ENCODE measurements at places on chromosomes 7 and 10.
A peak's percentile ranks its signal among the peaks of the same experiment; 100 is the strongest.

DNA sequence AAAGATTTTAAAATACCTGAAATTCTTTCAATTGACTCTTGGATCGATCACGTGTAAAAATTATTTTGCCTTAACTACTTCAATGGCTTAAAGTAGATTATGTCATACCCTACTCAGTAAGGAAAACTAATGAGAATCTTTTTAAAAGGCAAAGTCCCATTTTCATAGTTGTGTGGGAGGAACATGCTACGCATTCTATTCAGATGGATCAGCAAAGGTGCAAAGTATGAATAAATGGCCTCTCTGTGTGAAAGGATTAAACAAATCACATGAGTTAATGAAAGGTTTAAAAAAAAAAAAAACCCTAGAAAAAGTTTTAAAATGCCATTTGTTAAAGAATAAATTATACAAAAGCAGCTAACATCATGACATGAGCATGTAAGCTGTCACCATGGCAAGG, 77.1 kb downstream of the ENO4 start:
- DNase-seq, result no peak

DNA sequence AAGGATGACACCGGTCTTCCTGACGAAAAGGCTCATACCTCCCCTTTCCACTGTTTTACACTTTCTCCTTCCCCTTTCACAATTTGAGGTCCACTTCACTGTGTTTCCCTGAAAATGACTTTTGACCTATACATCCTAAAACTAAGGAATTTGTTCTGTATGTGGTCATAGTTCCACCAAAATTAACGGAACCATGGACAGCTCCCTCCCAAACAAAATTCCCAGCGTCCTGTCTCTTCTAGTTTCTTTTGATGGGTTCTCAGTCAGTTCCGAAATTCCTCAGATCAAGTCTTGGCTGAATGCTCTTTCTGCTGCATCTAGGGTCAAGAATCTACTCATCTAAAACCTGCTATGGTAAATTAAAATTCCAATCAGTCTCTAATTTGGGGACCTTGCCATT, 1191.9 kb downstream of the CNTNAP2 start:
- DNase-seq, result no peak

DNA sequence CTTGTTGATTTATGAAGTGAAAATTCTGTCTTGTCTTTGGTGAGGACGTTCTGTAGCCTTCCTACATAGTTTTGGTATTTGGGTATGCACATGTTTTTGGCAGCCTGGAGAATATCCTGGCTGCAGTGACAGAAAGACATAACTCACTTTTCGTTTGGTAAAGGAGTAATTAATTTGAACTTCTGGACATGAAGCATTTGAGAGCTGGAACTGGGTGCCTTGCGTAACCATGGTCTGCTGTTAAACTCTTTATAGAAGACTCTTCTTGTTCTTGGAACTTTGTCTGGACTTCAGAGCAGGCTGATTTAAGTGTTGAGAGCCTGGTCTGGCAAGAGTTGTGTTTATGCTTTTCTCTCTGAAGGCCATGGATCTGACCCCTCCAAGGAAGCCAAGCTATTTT, 231.3 kb downstream of the LRMDA start:
- no peak for DNase-seq

DNA sequence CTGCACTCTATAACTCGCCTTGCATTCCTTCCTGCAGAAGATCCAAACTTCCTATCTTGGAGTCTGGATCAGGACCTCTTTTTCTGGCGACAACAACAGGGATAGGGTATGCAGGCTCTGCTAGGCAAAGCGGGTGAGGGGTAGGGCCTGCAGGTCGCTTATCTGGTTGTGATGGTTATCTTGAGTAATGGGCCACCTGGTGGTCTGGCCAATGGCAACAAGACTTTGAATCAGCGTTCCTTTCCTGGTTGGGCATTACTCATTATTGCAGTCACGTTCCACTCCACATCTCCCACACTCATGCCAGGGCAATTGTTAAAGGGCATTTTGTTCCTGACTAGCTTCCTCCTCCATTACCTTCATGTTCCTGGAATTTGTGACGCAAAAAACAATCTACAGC, 48.4 kb upstream of the PLXDC2 start:
- no peak for DNase-seq

GRCh38 chr7:22787951-22788350, 34.7 kb downstream of the TOMM7 start:
- no peak for DNase-seq

DNA sequence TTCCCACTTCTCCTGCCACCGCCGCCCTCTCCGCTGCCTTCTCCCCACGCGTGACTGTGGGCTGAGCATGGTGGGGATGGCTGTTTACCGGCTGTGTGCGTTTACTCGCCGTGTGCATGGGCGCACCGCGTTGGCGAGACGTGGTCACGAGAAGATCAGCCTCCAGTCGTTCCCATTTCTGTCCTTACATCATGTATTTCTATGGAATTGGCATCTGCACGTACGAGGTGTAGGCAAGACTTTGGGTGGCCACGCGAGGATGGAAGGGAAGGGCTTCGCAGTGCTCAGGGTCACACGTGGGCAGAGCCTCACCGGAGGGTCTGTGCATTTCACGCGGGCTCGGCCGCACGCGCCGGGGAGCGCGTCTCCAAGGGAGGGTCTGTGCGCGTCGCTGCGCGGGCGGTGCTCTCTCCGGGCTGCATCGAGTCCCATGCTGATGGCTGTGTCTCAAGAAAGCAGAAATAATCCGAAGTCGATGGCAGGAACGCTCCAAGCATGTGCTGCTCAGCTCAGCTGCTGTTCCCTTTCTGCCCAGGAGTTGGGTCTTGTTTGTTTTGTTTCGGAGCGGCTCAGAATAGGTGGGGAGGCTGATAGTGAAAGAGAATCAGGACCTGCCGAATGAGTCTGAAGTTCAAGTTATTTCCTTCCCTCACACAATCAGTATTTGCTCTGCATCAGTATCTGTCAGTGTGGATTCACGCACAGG, 973 bp downstream of the CAMK1D start:
- DNase-seq, result peak; percentile 63

GRCh38 chr7:32462451-32462850, 27.7 kb downstream of the LSM5 start:
- no peak for DNase-seq

GRCh38 chr7:26046150-26046549, 105.8 kb upstream of the NFE2L3 start:
- DNase-seq, result no peak

DNA sequence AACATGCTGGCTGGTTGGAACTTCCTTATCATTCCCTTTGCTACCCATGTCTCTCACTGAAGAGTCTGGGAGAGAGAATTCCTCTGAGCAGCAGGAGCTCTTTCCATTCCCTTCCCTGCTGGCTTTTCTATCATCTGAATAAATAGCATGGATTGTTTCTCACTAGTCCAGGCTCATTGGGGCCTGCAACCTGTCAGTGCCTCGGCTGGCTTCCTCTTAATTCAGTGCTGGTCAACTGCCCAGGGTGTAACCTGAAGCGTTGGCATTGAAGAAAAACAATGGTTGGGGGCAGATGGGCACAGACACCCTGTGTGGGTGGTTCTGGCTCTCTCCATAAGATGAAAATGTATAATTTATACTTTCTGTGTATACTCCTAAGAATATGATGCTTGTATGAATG, 155.6 kb downstream of the ANLN start:
- no peak for DNase-seq

GRCh38 chr10:5565671-5566581, 41.2 kb downstream of the CALML3 start:
- peak; percentile 35 for DNase-seq

- no peak for DNase-seq
These were observed 32.7 kb upstream of the BAMBI start for GRCh38 chr10:28644647-28645046.

- DNase-seq, result no peak
These were observed 5.4 kb upstream of the TNS3 start for GRCh38 chr7:47587351-47587750.

- no peak for DNase-seq
These were observed 811 bp downstream of the CDK5 start for GRCh38 chr7:151056666-151057505.

DNA sequence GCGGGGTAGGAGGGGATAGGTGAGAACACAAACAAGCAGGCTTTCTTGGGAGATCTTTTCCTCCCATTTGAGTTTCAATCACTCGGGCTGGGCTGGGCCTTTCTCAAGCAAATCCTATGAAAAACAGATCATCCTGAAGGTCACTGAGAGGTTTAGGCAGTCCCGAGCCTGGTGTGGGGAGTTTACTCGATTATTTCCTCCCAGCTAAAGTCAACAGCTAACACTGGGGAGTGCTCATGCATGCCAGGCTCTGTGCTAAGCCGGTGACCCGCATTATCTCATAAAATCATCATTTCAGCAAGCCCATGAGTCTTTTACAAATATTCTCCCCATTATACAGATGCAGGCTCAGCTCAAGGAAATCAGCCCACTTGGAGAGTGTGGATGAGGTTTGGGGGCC, 85.0 kb upstream of the PAX2 start:
- DNase-seq, result no peak

GRCh38 chr10:5895804-5896203, 5.8 kb downstream of the FBH1 start:
- no peak for DNase-seq

DNA sequence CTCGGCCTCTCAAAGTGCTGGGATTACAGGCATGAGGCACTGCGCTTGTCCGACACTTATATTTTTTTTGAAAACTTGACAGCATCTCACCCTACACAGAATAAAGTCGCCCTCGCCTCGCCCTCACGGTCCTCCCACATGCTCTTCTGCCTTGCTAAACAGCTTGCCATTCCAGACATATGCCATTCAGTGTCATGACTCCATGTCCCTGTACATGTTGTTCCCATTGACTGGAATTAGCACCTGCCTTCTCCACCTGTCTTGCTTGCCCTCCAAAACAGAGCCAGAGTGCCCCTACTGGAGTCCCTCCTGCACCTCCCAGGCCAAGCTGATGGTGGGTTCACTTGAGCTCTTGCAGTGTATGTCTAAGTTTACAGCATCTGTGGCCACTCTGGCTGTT, 6.2 kb downstream of the NIPSNAP2 start:
- no peak for DNase-seq

- no peak for DNase-seq
These were observed 11.5 kb downstream of the TMEM176B start for GRCh38 chr7:150788474-150789269.

DNA sequence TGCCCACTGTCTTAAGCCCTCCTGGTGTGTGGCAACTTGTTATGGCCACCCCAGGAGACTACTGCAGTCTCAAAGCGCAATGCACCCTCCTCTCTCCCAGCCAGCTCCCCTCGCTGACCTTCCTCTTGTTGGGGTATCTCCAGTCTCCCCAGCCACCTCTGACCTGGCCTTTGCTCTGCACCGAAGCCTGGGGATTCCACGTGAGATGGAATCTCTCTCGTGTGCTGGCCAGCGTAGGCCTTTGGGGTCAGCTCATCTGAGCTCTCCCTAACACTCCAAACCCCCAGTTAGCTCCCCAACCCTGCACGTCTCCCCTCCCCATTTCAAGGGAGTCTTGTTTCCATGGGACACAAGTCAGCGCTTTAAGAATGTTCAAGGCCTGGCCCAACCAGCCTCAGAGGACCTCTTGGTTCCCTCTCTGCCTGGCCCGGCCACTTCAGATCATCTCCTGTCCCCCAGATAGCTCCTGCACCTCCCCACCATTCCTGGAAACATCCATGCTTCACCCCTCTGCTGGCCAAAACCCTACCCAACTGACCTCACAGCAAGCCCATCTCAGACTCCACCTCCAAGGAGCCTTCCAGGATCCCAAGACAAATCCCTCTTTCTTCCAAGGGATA, 11.2 kb downstream of the ITPRIP start:
- DNase-seq, result peak; percentile 34

- no peak for DNase-seq
These were observed 6.9 kb upstream of the CREB3L2 start for GRCh38 chr7:138008588-138009349.

DNA sequence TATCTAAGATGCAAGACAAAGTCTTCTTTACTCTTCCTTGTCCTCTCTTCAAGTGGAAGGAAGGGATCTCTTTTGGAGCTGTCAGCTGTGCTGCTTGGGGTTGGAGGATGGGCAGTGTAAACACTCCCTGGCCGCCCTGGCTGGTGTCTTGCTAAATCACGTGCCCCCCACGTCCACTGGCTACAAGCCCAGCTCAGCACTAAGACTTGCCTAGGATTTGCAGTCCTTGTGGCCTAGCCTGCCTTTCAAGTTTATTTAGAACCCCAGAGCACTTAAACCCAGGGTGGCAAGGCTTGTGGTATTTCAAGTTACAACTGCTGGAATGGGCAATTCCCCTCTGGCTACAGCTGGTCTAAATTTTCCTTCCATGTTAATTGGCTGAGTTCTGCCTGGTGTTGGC, 272.4 kb upstream of the MYO3A start:
- DNase-seq, result no peak

DNA sequence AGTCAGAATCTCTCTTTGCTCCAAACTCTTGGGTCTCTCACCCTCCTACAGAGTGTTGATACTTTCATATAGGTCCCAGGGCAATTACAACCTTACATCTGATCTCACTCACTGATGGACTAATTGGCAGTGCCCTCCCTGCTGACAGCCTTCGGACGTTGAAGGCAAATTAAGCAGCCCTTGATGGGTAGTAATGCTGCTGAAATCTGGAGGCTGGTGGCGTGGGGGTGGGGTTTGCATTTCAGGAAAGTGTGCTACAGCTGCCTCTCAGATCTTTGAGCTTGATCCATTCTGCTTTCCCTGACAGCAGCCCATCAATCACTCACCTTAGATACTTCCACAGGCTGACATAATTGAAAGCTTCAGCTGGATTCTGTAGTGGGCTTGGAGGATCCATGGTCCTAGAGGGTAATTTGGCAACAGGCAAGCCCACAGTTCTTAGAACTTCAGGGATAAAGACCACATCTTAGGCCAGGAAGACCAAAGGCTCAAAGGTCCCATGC, 349.1 kb upstream of the PODXL start:
- DNase-seq, result no peak

GRCh38 chr7:127927348-127927696, 103.9 kb downstream of the LRRC4 start:
- no peak for DNase-seq

DNA sequence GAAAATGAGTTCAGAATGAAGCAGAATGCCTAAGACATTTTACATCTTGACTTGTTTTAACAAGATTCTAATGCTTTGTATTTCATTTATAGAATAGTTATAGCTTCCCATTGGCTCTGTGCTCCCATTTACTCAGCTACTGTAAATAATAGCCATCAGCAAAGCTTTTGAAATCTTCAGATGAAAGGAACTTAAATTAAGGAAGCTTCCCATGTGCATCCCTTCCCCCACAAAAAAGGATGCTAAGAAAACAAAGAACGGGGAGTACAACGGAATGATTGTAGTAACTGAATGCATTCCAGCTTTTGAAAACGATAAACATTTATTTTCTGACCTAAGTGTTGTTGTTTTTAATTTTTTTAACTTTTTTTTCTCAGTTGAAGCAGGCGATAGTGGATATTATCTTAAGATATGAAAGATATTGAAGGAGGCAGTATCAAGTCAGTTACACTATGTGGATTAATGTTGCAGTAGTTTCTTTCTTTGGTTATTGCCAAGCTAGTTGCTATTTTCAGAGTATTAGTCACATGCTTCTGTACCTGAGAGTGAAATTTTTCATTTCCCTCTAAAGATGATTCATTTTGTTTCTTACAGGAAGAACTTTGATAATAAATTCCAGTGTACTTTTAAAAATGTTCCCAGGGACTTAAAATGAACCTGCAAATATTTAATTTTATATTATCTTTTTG, 129.2 kb downstream of the KCND2 start:
- DNase-seq, result no peak

GRCh38 chr10:77576444-77577032, 61.1 kb downstream of the KCNMA1 start:
- no peak for DNase-seq

GRCh38 chr10:50503661-50504320, 120.0 kb downstream of the SGMS1 start:
- no peak for DNase-seq

- DNase-seq, result no peak
These were observed 85.1 kb downstream of the SUGCT start for GRCh38 chr7:40219917-40220316.

Data from right forelimb (tissue), 1 donor.